ENCODE measurements at places on chromosomes 6 and 20.

DNA sequence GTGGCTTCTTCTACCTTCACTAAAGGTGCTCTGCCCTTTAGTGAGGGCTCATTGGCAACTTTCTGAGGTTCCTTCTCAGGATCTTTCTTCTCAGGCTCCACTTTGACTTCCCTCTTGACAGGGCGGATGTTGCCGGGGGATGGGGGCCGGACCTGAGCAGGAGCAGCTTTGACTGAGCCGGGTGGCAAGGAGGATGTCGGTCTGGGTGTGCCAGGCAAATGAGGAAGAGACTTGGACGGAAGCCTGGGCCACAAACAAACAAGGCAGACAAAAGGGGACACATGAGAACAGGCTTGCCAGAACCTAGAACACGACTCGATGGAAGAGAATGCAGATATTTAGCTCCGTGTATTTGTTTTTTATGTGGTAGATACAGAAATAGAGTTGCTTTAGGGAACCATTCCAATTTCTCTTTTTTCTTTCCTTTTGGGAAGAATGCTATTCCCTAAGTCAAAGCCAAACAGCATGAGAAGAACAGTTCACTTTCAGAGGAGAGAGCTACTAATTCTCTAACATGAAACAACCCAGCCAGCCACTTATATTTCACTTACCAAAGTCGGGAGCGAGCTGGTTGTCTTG lies 76.2 kb upstream of the BCLAF1 start:
- DNase-seq: no peak

GRCh38 chr20:57872816-57873409 lies 163.1 kb upstream of the PMEPA1 start:
- no peak for DNase-seq

GRCh38 chr6:1873781-1874180 lies 264.1 kb downstream of the FOXC1 start:
- no peak for DNase-seq

GRCh38 chr20:53699906-53700305 lies 106.3 kb upstream of the ZNF217 start:
- DNase-seq: no peak

- no peak for DNase-seq
Observed at GRCh38 chr20:46371656-46372055, 34.8 kb downstream of the ELMO2 start.

DNA sequence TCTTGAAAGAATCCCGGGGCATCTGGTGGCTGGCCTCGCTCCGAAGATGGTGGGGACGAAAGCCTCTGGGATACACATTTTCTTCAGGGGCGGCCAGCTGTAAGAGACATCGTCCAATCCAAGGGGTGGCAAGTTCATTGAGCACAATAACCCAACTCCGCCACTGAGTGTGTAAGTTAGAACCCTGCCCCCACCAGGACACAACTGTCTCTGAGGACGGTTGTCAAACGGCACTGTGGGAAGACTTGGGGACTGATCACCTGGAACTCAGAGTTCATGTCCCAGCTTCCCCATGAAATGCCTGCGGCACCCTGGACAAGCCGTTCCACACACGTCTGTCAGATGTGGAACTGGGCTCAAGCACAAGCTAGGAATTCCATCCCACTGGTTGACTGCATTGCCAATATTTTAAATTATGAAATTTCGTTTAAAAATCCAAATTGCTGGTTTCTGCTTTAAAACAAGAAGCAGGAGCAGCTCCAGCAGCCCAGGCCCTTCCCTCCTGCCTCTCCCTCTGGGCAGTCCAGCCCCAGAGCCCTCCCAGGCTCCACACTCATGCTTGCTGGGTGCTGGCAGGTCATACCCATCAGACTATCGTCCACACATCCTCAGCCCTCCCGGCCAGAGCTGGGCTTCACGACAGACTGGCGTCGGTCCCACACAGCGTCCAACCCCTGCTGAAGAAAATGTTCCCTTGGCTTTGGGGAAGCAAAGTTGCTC lies 80.9 kb upstream of the AFDN start:
- DNase-seq: no peak
